M059J (cell line): ENCODE measurements at places on chromosomes 6 and 20. TPM values are rescaled to one million over a fixed set of nuclear protein-coding genes. Genes with fewer than 3 reads are reported as not detected.
A peak's percentile ranks its signal among the peaks of the same experiment; 100 is the strongest.

DNA sequence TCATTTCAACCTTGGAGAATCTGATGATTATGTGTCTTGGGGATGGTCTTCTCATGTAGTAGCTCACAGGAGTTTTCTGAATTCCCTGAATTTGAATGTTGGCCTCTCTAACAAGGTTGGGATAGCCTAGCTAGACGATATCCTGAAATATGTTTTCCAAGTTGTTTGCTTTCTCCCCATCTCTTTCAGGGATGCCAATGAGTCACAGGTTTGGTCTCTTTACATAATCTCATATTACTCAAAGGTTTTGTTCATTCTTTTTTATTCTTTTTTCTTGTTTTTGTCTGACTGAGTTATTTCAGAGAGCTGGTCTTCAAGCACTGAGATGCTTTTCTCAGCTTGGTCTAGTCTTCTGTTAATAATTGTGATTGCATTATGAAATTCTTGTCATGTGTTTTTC lies 42.7 kb upstream of the COL9A1 start:
- DNase-seq: no peak

DNA sequence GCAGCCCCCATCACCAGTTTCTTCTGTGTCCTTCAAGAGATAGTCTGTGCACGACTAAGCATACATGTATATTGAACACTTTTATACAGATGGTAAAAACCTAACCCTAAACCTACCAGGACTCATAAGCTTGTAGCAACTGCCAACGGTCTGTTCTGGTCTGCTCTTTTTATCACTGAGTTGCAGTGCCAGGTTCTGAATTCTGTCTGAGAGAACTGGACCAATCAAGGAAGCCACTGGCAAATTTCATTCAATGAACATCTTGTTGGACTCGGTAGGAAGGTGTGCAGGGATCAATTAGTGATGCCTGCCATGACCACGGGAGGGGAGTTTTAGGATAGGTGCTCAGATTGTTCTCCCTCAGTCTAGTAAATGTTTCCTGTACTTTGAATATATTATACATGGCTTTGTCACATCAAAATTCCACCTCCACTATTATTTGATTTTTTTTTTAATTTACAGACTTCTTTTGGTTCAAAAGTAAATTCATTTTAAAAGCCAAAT lies 146.8 kb downstream of the EYA2 start:
- DNase-seq: no peak

GRCh38 chr6:44539701-44540355 lies 152.3 kb downstream of the CDC5L start:
- no peak for DNase-seq

The LPA gene
- not detected in 2 replicates for total RNA-seq

GRCh38 chr6:21109391-21110178 lies 484.0 kb upstream of the SOX4 start:
- DNase-seq: peak; percentile 98

DNA sequence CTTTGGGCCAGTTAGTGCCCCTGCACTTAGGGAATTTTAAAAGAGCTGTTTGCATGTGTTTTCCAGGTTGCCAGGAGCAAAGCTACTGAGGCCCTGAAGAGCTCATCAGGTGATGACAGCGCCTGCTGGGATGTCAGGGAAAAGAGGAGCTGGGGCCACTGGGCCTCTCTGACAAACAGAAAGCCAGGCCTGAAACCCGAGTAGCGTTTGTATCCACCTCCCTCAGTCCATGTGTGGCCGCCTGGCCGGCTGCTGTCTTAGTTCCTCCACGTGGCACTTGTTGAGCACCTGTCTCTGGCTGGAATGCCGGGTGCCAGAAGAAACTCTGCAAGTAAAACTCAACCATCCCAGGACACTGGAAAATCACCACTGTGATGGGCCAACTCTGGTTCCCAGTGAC lies 601.2 kb downstream of the CDH26 start:
- no peak for DNase-seq

DNA sequence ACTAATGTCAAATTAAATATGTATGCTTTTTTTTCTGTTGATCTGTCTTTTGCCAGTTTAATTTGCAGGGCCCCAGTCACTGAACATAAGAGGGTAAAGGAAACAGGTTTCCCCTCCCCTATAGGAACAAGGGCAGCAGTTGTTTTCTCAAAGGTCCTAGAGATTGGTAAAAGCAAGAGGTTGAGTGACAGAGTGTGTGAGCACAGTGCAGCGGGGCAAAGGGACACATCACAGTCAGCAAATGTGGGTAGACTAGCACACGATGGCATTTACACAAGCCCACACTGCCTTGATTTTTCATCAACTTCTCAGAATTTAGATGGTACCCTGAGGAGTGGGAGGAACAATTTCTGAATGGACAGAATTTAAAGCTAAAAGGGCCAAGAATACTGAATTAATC lies 138.7 kb upstream of the MYLIP start:
- DNase-seq: no peak

The ZBP1 gene
- 3.0 and 5.2 TPM in 2 replicates for total RNA-seq

- peak; percentile 78 for DNase-seq
Observed at GRCh38 chr20:47922269-47922668, 137.0 kb upstream of the SULF2 start.

The MEP1A gene
- not detected in 2 replicates for total RNA-seq

The TFAP2C gene
- 3.6 and 7.5 TPM in 2 replicates for total RNA-seq

- DNase-seq: no peak
Observed at GRCh38 chr20:47957135-47957534, 171.9 kb upstream of the SULF2 start.

The TLDC2 gene
- not detected in 2 replicates for total RNA-seq

DNA sequence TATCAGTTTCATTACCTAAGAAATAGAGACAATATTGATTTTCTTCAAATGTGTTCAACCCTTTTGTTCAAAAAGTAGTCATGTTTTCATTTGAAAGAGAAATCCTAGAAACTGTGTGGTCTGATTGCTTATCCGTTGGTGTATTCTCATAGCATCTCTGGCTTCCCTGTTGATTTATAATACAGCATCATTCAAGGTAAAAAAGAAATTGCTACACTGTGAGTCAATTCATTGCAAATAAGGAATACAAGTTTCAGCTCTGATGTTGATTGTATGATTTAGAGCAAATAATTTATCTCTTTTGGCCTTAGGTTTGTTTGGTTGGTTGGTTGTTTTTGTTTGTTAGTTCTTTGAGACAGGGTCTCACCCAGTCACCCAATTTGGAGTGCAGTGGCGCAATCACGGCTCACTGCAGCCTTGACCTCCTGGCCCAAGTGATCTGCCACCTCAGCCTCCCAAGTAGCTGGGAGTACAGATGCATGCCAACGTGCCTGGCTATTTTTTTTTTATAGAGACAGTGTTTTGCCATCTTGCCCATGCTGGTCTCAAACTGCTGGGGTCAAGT lies 185.5 kb upstream of the TNFAIP3 start:
- peak; percentile 40 for DNase-seq

The TMC2 gene
- total RNA-seq: not detected in 2 replicates

- no peak for DNase-seq
Observed at GRCh38 chr6:139983555-139984276, 609.3 kb upstream of the CITED2 start.

DNA sequence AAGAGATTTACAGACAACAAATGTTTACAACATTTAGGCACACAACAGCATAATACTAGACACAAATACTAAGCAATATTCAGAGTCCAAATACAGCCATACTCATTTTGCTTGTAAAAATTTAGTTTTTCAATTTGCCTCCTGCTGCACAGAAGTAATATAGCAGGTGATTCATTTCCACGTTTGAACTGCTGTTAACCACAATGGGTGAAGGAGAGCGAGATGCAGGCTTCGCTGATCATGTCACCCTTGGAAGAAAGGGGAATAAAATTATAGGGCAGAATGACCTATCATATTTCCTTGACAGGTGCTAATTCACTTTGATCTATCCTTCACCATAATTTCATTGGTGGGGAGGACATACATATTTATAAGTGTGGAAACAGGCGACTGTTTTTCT lies 643.8 kb upstream of the AGPAT4 start:
- peak; percentile 46 for DNase-seq

The TMEM242 gene
- 10.7 and 11.8 TPM in 2 replicates for total RNA-seq

DNA sequence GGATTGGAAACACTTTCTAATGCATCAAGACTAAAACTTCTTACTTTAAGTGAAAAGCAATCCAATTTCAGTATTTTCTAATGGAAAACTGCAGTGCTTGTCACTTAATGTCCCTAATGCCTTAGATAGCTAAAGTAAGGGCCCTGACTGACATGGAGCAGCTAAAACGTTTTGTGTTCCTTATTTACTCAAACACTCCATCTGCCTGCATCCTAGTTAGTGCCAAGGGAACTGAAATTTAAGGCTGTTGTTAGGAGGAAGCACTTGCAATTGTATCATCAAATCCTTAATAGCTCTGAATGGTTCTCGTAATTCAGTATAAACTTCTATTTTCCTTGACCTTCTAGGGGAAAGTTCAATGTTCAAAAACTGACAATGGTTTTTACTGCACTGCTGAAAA lies 127.4 kb downstream of the GJA10 start:
- DNase-seq: no peak

GRCh38 chr6:99331531-99331930 lies 17.9 kb downstream of the FAXC start:
- DNase-seq: no peak

DNA sequence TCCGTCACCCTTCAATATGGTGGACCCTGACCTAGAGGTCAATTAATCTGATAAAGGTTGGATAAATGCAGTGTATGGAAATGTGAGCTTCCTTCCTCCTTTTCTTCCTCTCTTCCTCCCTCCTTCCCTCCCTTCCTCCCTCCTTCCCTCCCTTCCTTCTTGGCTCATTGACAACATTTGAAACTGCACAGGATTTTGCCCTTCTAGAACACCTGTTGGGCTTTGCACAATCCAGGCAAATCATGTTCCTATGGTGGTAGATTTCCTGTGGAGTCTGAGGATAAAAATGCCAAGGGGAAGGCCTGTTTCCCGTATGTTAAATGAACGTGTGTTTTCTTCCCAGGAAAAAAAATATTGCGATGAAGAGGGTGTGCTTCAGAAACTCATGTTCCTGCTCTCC lies 642.8 kb downstream of the EPM2A start:
- no peak for DNase-seq

The PACSIN1 gene
- 0.20 TPM in 1 of 2 replicates, not detected in the other for total RNA-seq

The ADGRF5 gene
- 0.07 TPM in 1 of 2 replicates, not detected in the other for total RNA-seq

GRCh38 chr6:81605526-81605925 lies 147.0 kb downstream of the TENT5A start:
- DNase-seq: no peak

The SLC17A2 gene
- total RNA-seq: not detected in 2 replicates

DNA sequence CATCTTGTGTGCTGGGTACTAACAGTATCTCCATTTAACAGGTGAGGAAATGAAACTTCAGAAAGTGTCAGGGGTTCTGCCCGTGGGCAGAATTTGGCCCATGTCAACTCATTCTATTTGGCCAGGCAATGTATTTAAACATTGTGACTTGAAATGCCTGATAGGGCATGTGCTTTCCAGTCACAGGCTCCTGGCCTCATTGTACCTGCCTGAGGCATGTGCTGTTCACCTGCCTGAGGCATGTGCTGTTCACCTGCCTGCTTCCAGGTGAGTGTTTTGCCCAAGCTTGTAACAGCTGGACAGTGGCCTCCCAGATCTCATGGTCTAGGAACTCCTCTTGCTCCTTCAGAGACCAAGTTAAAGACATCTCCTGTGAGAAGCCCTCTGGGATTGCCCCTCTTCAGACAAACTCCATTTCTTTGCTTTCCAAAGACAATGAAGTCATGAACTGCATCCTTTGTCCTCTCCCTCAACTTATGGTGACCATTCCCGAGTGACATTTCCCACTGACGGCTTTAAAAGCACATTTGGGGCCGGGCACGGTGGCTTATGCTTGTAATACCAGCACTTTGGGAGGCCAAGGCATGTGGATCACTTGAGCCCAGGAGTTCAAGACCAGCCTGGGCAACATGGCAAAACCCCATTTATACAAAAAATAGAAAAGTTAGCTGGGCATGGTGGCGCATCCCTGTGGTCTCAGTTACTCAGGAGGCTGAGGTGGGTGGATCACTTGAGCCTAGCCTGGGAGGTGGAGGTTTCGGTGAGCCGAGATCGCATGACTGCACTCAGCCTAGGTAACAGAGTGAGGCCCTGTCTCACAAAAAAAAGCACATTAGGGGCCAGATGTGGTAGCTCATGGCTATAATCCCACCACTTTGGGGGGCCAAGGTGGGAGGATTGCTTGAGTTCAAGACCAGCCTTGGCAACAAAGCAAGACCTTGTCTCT lies 48.7 kb downstream of the BCAS4 start:
- no peak for DNase-seq

- no peak for DNase-seq
Observed at GRCh38 chr20:47546184-47547033, 44.7 kb downstream of the NCOA3 start.

- peak; percentile 29 for DNase-seq
Observed at GRCh38 chr20:10978713-10979112, 304.9 kb upstream of the JAG1 start.

DNA sequence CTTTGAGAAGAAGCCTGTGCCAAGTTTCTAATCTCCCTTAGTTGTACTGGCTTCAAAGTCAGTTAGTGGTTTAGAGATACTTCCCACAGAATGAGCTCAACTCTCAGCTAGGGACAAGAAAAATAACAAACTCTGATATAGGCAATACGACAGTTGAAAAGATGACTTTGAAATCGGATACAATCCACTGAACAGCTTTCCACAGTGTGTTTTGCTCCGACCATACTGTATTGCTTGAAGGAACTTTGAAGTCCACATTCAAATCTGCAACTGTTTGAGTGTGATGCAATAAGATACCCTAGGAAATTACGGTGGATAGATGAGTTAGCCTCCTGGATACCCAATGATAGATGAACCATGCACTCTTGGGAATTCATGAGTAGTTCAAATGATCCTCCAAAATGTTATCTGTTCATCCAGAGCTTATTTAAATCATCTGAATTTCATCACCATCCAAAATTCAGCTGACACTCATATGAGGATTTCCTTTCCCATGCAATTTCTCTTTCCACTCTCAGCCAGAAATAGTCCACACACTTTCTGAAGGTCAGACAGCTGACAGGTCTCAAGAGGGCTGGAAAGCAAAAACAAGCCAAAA lies 443.8 kb downstream of the HAO1 start:
- DNase-seq: peak; percentile 6
